ENCODE measurements at places on chromosomes 3 and 15.
A peak's percentile ranks its signal among the peaks of the same experiment; 100 is the strongest.

- no peak for DNase-seq
These were observed 9.4 kb downstream of the APBA2 start for GRCh38 chr15:28895146-28895545.

DNA sequence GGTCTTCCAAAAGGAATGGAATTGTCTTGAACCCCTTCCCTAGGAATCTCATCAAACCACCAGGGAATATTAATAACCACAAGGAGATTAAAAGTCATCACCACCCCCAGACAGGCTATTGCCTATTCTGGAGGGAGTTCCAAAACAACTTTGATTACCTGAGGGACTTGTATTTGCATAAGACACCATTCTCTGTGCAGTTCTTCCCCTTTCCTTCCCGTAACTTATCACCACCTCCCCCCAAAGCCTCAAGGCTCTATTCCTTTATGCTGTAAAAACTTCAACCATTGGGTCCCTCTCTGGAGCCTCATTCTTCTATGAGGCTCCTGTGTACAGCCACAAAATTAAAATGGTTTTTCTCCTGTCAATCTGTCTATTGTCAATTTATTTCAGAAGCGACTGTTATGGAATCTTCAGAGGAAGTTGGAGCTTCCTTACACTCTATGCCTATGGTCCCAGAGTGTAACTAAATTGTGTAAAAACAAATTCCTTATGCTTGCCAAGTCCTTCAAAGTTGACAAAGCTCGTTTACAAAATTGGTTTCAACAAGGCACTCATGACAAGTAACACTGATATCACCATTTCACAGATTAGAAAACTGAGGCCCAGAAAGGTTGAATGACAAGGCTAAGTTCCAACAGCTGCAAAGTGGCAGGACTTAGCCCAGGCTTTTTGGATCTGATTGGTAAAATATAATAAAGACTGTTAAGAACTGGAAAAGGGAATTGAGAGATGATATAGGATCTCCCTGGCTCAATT lies 68.3 kb upstream of the HERC1 start:
- no peak for DNase-seq

DNA sequence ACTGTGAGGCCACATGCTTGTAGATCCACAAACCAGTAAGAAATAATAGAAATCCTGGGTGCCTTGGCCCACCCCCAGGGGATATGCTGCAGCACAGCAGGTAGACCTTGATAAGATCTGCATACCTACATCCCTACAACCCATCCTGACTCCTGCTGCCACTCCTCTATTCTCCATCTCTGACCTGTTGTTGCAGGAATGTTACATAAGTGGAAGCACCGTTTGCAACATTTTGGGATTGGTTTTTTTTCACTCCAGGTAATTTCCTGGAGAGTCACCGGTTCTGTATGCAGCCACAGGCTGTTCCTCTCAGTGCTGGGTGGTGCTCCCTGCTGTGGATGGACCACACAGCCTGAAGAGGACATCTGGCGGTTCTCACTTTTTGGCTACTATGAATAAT lies 16.1 kb upstream of the CSPG5 start:
- no peak for DNase-seq

DNA sequence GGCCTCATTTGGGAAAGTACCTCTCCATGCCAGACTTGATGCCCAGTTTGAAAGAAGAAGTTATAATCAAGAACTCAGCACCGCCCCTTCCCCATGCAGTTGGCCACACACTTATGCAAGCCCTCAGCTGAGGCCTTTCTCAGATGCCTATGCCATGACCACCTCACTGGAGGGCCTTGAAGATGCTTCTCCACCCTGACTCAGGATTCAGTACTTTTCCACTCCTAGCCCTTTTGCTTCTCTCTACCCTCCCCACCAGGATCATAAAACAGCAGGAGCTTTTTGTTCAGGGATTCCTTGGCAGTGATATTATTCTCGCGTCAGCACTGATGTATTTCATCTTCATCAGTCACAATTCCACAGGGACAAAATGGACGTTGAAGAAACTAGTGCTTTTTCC lies 313.5 kb downstream of the PYDC2 start:
- DNase-seq, result no peak

GRCh38 chr3:62724503-62724902 lies 150.7 kb downstream of the CADPS start:
- DNase-seq, result no peak

DNA sequence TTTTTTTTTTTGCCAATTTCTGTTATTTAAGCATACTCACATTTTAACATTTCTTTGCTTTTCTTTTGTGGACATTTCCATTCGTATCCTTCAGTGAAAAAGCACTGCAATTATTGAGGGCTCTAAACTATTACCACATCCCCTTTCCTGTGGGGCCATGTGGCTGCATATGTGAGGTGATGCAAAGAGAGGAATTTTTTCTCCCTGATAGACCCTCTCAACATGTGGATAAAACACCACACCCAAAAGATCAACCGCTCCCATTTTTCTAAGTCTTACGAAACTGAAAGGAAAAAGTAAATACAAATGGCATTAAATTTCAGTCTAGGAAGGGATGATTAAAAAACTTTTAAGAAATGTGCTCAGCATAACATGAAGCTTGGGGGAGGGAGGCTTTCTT lies 68.8 kb downstream of the DNAJC13 start:
- no peak for DNase-seq

DNA sequence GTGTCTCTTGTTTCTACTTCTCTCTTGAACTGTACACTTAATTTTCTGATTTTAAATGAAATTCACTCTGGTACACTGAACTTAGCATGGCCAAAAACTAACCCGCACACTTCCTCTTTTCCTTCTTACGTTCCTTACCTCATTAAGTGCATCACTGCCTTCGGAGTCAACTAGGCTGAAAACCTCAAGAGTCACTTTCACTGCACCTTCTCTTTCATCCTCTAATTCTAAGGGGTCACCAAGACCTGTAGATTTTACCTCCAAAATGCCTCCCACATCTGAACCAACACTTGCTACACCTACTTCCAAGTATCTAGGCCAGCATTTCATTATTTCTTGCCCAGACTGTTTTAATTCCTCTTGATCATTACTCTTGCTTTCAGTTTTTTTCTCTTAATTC lies 6.6 kb downstream of the CBLB start:
- DNase-seq, result no peak

GRCh38 chr15:77542491-77543001 lies 90.2 kb downstream of the LINGO1 start:
- DNase-seq, result no peak

- DNase-seq, result no peak
These were observed 950.2 kb upstream of the CADM2 start for GRCh38 chr3:84008623-84009022.

- DNase-seq, result no peak
These were observed 38.6 kb upstream of the ADGRG7 start for GRCh38 chr3:100570811-100571210.

DNA sequence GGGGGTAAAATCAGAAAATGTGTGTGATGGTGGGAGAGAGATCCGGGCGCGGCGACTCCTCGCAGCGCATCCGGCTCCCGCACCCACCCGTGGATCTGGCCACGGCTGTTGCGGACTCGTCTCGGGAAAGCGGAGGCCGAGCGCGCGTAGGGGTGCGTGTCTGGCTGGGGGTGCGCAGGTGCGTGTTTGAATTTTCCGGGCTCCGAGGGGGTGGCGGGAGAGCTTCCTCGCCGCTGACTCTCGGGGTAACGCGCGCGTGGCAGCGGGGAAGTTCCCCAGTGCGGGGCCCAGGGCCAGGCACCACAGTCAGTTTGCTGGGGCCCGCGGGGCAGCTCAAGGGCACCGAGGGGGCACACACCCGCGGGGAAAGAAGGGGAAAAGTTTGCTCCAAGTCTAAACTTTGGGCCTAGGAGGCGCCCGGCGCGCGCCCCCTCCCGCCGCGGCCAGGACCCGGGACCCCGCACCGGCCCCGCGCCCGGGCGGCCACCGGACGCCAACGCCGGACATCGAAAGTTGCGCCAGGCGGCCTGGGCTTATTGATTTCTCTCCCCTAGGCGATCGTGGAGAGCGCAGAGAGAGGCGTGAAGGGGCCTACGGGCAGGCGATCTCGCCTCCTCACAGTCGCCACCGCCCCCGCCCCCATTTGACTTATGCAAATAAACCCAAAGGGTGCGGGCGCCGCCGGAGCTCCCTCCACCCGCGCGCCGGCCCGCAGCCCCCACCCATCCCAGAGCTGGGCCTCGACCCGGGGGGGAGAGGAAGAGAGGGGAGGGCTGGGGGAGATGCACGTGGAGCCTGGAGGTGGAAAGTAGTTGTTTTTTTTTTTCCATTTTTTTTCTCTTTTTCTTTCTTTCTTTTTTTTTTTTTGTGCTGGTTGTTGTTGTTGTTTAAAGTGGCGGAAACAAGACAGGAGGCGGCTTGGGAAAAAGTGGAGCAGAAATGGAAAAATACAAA lies 639 bp downstream of the FOXP1 start:
- DNase-seq, result peak; percentile 82

GRCh38 chr3:32045091-32045915 lies 61.1 kb upstream of the GPD1L start:
- DNase-seq, result no peak

DNA sequence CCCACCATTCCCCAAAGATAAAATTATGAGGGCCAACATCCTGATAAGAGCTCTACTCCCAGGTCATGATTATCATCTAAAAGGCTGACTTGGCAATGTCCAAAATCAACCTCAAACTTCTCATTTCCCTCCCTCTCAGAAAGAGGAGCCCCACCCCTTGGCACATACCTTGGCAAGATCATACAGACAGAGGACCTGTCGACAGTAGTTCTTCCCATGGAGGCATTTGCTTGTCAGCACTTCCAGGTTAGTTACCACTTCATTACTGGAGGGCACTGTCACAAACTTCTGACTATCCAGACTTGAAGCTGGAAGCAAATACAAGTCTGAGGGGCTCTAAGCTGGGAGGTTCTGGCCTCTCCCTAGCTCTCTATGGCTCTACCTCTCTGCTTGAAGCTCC lies 37.8 kb downstream of the EIF3J start:
- no peak for DNase-seq

DNA sequence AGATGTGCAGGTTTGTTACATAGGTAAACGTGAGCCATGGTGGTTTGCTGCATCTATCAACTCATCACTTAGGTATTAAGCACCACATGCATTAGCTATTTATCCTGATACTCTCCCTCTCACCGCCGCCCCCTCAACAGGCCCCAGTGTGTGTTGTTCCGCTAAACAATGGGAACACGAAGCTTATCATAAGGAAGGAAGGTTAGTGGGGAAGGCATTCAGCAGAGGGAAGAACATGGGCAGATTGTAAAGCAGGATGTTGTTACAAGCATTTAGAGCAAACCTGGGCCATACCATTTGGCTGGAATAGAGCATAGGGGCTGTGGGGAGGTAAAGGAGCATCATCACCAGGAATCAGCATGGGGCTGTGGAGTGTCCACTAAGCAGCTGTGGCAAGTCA lies 111.8 kb downstream of the SSR3 start:
- DNase-seq, result no peak

- no peak for DNase-seq
These were observed 123.0 kb upstream of the PROK2 start for GRCh38 chr3:71907996-71908395.

- no peak for DNase-seq
These were observed 59.5 kb upstream of the CTSH start for GRCh38 chr15:79004336-79004735.

DNA sequence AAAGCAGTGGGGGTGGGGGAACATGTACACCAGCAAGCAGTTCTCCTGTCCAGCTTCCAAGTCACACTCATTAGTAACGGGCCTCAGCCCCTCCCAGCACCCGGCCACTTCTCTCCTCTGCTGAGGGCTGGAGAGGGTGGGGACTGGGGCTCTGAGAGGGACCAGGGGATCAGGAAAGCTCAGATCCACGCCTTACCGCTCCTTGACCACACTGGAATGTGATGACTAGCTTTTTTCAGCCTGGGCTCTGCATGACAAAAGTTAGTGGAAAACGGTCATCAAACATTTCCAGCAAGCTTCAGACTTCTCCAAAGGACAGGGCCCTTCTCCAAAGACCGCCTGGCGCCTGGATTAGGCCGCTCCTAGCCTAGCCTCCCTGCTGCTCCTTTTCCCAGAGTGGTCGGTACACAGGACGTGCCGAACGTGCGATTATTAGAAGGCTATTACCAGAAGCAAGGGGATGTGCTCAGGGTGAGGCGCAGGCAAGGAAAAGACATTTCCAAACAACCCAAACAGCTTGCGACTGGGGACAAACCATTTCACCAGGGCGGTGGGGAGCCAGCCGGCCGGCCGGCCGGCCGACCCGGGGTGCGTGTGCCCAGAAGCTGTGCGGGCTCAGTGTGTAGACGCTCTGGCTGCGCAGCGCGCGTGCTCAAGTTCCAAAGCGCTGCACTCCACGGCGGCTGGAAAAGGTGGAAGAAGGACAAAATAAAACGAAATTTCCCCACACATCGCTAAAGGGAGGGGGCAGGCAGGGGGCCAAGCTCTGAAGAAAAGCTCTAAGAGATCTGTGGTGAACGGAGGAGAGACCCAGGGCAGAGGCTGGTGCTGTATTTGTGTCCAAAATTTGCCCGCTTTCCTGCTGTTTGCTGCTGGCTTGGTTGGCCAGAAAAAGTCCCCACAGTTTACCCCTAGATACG lies 51.0 kb upstream of the SSR3 start:
- DNase-seq, result peak; percentile 73

- DNase-seq, result no peak
These were observed 593.3 kb downstream of the FHIT start for GRCh38 chr3:60657972-60658371.

GRCh38 chr3:107367353-107367752 lies 9.9 kb upstream of the CCDC54 start:
- DNase-seq, result no peak

- DNase-seq, result no peak
These were observed 856.9 kb downstream of the EPHA3 start for GRCh38 chr3:89964347-89964746.

- DNase-seq, result no peak
These were observed 50.7 kb downstream of the FAM43A start for GRCh38 chr3:194736277-194736895.

DNA sequence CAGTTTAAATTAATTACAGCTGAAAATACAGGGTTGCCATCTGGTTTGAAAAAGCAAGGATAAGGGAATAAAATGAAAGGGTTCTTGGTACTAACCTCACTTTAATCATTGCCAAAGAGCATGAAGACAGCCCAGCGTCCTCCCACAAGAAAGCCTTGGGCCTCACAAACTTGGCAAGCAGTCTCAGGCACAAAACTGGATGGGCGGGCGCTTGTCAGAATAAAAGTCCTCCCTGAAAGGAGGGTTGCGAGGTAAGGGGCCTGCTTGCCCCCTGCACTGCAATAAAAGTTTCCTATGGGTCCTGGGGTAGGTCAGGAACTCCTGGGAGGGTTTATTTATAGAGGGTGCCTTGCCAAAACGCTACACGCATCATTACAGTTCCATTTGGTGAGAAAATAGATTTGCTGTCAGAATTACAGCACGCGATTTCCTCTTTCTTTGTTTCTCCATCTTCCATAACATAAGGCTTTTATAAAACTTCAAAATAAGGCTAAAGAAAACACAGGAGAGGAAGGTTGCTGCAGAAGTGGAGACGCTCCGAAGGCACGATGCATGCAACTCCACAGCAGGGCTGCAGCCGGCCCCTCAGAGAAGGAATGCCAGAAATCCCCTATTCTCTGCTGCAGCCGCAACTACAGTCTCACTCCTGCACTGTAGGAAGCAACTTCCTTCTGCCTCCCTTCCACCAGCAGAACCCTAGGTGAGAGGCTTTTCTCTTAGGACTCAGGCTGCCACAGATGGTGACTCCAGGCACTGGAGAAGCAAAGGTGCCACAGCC lies 61.3 kb downstream of the VGLL4 start:
- peak; percentile 87 for DNase-seq

Measured in sciatic nerve (tissue), 2 donors.